MV-4-11 (cell line): ENCODE measurements at places on chromosomes 5 and 9.

DNA sequence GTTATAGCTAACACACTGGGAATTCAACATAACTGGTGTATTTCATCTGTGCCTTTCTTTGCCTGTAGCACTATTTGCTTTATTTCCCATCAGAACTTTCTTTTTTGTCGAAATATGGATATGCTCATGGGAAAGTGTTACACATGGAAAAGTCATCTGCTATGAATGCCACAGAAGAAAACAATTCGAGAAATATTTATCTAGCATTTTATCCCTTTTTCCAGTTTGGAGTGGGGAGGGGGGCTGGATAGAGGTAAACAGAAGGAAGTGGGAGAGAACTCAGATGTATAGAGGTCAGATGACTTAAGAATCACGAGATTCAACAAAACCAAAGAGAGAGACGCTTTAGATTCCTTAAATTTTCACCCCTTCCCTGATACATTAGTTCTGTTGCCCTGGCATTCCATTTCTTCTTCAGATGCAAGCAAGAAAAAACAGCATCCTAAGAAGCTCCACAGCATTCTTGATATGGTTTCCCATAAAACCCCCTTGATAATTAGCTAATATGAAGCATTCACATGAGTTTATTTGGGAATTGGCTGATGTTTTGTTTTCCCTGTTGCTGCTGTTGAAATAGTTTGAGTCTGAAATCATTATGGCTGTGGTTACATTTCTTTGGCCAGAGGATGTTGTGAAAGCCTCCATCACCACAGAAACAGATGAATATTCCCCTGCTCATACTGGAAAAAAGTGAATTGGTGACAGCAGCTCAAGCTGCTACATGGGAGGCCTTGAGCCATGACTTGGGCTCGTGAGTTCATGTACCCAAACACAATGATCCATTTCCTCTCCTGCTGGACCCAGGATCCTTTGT, 335.8 kb upstream of the DAB2 start:
- peak; percentile 90 for DNase-seq

- DNase-seq = peak; percentile 34
These were observed 53.3 kb upstream of the FAM169A start for GRCh38 chr5:74919487-74919886.

- no peak for DNase-seq
These were observed 172.5 kb downstream of the FAM114A2 start for GRCh38 chr5:153866176-153866575.

GRCh38 chr9:112894041-112894440, 3.4 kb upstream of the SLC46A2 start:
- peak; percentile 65 for DNase-seq

DNA sequence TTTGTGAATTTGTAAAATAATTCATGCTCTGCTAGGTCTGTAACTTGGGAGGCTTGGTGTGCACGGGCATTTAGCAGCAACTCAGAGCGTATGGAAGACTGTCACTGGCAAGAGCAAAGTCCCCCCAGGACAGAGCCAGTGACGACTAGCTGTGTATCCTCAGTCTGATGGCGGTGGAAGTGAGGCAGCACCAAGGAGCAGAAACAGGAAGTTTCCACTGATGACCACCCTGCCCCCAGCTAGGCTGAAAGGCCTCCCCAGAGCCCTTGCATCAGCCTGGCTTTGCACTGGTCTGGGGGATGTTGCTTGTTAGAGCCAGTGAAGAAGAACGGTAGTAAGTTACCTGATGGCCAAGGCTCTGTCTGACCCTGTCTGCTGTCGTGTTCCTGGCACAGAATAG, 66.8 kb upstream of the ABL1 start:
- peak; percentile 85 for DNase-seq

DNA sequence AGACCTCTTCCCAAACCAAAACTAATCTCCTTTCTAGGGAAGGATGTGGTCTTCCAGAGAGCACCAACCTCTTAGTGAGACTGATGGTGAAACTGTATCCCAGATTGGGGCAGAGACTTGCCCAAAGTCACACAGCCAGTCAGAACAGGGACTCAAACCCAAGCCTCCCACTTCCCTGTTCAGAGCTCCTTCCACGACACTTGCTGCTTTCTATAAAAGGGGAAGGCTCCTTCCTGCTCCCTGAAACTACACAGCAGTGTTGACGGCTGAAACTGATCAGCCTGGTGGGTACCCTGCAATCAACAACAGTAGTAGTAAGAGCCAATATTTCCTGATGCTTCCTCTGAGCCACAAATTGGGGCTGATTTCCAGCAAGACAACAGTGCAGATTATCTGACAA, 1.5 kb downstream of the TOR2A start:
- peak; percentile 69 for DNase-seq

- DNase-seq = no peak
These were observed 16.0 kb upstream of the SLC9A3 start for GRCh38 chr5:540071-540905.

DNA sequence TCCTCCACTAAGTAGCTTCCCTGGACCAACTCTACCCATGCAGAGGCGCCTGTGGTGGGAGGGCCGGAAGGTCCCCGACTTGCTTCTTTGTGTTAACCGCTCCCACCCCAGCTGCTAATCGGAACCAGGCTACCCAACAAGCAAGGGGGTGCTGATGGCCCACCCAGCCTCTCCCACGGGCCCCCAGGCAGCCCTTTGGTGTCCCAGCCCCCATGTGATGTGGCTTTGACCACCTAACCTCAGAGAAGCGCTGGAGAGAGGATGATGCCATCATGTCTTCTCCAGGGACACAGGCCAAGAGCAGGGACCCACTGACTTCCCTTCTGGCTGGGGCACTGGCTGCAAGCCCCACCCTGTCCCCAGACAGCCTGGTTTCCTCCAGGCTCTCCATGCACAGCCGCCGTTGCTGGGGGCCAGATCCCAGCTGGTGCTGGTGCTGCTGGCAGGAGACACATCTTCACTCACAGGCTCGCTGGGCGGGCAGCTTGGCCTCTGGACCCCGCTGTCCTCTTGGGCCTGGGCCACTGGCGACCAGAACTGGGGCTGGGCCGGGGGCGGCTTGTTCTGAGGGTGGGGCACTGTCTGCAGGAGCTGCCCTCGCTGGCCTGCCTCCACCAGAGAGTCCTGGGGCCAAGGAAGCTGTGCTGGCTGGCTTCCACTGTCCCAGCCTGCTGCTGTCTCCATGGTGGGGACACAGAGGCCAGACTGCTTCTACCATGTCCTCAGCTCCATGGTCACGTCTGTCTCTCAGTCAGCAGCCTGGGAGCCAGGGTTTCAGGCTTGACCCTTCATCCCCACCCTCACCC, 27.8 kb downstream of the LAMC3 start:
- DNase-seq = no peak

- no peak for DNase-seq
These were observed 22.0 kb upstream of the IL17B start for GRCh38 chr5:149401051-149401450.

- DNase-seq = no peak
These were observed 9.2 kb upstream of the GRHPR start for GRCh38 chr9:37413311-37413710.

DNA sequence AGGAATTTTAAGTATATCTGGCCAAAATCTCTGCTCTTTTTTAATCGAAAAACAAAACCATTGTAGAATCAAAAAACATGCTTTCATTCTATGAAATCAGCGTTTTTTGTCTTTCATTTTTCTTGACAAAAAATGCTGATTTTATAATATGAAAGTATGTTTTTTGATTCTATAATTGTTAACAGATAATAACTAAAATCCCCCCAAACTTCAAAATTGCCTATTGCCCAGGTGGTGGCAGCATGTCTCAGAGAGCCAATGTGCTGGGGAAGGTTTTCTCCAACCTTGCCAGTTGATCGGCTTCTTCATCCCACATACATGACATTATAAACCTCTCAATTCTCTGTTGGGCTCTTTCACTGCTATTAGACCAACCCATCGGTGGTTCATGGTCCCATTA, 5.1 kb upstream of the SMIM15 start:
- DNase-seq = peak; percentile 18

DNA sequence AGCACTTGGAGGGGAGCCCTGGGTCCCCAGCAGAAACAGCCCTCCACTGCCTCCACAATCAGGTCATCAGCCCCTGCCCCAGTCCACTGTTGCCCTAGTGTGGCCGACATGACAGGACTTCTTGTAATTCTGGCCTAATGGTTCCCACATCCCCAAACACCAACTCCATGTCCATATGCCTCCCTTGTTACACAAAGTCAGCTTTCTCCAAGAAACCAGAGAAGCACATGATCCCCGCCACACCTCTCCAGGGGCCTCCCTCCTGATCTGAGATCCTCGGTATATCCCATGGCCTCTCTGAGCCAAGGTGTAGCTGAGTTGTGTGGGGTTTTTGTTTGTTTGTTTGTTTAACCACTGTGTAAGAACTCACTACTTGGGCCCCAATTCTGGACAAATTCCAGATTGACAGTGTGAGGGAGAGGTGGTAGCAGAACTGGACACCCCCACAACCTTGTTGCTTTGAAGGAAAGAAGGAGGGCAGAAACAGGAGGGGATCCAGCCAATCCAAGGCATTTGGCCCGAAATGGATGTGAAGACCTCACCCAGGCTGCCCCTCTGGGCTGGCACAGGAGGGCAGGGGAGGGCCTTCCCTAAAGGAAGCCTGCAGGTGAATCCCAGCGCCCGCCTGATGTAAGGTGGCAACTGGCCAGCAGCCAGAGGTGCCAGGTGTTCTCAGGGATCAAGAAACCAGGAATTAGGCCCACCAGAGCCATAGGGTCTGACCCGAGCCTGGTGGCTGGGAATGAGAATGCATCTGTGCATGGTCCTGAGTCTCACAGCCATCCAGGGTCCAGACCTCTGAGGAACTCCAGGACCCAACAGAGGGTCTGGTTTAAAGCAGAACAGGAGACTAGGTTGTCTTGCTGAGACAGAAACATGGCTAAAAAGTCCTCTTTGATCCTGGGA, 13.4 kb downstream of the IRF1 start:
- DNase-seq = no peak

DNA sequence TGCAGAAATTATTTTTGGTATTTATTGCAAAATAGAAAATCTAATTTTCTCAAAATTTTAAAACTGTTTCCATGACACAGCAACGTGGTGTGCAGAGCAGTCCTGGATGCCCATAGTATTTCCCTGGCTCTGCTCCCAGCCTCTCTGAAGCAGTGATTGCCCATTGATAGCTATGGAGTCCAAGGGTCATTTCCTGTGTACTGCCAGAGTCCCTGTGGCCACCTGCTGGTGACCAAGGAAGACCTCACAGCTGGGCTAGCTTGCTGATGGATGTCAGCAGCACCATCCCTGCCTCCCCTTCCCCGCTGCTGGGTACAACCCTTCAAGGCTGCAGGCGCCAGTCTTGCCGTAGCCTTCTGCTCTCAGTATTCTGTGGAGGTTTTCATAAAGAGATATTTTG, 184.1 kb downstream of the DIRAS2 start:
- DNase-seq = no peak

GRCh38 chr5:176342766-176343458, 18.7 kb downstream of the KIAA1191 start:
- no peak for DNase-seq

DNA sequence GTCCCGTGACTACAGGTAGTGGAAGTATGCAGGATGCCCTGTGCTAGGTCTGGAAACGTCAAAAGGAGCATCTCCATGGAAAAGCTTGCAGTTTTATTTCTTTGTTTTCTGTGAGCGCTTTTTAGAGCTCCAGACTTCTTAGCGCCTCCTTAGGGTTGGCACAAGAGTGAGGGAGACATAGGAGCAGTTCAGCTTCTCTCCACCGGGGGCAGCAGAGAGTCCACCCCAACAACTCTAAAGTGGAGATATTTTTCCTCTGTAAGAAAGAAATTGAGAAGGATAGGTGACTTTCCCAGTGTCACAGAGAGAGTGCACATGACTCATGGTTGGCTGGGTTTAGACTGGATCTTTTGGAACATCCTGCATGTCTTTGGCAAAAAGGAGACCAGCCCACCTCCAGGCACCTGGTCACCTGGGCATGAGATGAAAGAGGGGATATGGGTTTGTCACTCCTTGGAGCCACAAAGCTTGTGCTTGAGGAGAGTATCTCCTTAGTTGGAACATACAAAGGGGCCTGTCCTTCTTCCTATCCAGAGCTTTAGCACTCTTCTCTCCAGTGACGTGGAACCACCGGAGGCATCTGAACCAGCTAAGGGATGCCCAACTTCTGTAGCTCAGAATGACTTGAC, 637.7 kb downstream of the SEMA5A start:
- peak; percentile 15 for DNase-seq

DNA sequence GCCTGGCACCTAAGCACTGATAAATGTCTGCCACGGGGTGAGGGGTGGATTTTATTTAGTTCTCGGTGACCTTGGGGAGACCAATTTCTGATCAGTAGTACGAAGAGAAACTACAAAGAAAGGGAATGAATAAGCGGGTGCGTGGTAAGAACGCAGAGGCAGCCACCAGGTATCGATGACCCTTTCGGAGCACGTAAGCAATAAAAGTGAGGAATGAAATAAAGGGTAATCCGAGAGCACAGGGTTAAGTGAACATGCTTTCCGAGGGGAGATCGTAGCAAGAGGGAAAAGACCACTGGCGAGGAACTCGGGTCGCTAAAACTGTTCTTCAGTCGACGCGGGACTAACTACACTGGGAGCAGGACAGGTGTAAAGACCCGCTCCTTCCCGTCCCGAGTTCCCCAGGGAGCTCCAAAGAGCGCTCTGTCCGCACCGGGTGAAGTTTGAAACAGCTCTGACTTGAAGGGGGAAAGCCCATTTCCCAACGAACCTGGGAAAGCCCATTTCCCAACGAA, 1.1 kb downstream of the ELOVL7 start:
- DNase-seq = no peak

DNA sequence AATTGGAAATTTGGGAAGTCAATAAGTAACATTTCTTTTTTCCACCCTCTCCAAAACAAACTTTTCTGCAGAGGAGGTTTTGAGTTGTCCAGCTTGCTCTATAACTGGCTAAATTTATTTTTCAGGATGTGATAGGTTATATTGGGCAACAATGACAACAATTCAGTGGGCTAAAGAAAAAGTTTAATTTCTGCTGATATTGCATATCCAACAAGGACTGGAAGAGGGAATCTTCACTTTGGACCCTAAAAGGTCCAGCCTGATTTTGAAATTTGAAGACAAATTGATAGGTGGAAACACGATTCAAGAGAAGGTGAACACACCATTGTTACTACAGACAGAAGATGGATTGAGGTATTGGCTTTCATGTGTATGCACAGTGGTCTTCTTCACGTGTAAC, 393.1 kb downstream of the BRINP1 start:
- no peak for DNase-seq

DNA sequence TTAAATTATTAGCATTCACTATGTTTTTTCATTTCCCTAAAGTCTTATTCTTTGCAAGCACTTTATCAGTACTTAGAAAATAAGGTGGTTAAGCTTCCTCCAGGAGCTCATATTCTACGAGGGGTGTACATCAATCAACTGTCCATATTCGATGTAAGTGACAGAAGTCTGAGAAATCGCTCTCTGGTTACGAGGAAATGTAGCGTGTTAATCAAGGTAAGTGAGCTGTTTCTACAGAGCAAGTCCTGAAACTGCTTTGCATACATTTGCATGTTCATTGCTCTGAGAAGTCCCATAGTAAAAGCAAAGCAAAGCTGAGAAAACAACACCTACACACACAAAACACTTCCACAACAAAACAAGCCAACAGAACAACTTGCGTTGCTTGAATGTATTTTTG, 893.9 kb upstream of the DMAC1 start:
- no peak for DNase-seq

DNA sequence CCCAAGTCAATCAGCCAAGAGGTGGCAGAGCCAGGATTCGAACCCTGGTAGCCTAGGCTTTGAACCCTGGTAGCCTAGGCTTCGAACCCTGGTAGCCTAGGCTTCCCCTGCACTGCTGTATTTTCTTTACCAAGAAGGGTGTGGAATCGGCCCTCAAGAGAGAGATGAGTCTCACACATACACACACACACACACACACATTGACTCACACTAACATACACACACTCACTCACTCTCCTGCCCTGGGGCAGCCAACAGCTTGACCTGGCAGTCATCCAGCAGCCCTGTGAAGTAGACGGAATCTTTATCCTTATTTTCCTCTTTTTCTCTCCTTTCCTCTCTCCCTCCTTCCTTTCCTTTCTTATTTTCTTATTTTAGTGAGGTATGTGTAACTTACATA, 55.4 kb upstream of the RPL26L1 start:
- peak; percentile 8 for DNase-seq
